ENCODE measurements at places on chromosomes 2 and 18.

- DNase-seq, result no peak
Measured at GRCh38 chr18:49178321-49178720, 227.6 kb upstream of the SMAD7 start.

GRCh38 chr2:105184420-105184819 lies 57.1 kb upstream of the GPR45 start:
- DNase-seq, result no peak

DNA sequence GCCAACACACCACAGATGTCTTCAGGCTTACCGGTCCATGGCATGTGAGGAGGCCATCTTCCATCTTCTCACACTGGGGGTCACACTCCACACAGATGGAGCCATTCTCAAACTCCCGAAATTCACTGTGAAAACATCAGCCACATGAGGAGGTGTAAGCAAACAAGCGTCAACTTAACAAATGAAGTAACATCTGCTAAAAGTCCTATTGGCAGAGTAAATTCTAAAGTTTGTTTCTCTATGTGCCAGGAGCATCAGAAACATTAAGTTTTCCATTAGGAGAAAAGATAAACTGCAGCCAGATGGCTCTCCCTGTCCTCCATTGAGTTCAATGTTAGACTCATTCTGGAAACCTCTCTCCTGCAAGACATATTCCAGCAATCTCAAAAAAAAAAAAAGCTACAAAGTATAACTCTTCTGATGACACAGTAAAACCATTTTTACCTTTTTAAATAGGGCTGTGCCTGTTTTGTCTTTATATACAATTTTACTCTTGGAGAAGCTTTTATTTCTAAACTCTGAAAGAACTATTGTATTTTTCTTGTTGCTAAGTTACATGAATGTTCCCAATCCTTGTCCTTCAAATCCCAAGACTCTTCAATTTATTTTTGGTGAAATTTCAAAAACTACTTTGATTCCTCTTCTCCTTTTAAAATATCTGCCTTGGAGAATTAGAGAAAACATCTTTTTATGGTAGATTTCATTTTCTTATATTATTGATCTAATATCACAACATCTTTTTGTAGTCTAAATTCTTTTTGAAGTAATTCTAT lies 865.3 kb downstream of the ERBB4 start:
- DNase-seq, result no peak

DNA sequence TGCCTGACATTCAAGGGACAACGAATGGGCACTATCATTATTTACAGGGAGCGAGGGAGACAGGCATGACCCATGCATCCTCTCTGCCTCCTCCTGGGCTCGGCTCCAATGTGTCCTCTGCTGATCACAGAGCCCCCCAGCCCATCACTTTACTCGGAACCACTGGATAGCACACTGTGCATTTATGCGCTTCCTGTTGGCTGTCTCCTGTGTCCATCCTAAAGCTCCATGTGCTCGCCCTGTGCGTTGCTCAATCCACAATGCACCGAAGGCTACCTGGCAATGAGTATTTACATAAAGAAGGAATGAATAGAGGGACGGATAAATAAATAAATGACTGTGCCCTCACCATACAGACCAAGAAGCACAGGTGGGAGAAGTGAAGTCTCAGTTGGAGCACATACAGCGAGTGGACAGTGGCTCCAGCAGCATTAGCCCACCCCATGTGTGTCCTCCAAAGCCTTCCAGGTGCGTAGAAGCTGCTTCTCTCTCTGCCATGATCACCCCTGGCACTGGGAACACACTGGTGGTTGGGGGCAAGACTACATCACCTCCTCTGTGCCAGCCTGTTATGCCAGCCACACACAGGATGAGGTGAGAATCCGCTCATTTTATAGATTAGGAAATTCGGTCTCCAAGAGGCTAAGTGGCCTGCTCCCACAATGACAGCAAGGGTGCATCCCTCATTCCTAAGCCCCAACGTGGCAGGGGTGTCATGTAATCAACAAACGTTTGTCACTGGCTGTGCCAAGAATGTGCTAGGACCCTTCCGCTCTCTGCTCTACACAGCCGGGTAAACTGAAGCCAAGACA lies 2.3 kb upstream of the GDF7 start:
- DNase-seq, result peak; percentile 29

GRCh38 chr18:42052122-42052708 lies 97.2 kb downstream of the PIK3C3 start:
- DNase-seq, result peak; percentile 5

DNA sequence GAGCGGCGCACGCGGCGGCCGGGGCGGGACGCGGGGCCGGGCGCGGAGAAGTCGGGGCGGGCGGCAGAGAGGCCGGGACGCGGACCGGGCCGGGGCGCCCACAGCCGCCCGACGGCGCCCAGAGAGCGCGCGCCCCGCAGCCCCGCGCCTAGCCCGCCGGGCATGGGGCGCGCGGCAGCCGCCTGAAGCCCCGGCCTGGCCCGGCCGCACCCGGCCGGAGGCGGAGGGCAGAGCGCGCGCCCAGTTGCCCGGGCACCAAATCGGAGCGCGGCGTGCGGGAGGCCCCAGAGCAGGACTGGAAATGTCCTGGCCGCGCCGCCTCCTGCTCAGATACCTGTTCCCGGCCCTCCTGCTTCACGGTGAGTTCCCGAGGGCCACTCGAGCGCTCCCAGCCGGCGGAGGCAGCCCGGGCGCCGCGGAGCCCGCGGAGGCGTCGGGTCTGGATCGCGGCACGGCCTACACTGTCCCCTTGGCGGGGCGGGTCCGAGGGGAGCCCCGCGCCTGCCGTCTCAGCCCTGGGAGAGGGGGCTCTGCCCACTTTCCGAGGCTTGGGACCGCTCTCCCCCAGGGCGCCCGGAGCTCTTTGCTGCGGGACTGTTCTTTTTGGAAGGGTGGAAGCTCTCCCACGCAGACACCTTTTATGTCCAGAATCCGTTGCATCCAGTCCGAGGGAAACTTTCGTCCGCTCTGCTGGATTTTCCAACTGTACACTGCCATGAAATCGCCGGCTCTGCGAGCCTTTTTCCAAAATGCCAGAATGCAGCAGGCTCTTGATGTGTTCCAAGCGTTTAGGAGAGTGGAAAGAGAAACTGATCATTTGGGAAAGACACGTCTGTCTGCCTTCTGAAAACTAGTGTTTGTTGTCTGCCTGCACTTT lies 484 bp downstream of the APCDD1 start:
- DNase-seq, result peak; percentile 38

DNA sequence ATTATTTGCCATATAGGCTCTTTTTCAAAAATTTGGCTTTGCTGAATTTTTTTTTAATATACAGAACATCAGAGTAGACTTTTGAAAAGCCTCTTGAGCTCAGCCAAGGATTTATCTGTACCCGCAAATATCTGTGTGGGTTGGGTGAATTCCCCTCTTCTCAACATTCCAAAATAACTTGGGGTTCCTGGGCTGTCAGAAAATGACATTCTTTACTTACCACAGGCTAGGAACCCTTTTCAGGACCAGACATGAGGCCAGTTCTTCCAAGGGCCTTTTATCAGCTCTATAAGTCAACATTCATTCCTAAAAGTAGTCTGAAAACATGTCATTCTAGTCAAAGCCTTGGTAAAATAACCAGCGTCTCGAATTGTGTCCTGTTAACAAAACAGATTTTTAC lies 28.8 kb upstream of the FEZ2 start:
- DNase-seq, result no peak

- DNase-seq, result peak; percentile 2
Measured at GRCh38 chr2:239407112-239407511, 6.3 kb upstream of the HDAC4 start.

- no peak for DNase-seq
Measured at GRCh38 chr2:240259924-240260529, 119.6 kb upstream of the OTOS start.

DNA sequence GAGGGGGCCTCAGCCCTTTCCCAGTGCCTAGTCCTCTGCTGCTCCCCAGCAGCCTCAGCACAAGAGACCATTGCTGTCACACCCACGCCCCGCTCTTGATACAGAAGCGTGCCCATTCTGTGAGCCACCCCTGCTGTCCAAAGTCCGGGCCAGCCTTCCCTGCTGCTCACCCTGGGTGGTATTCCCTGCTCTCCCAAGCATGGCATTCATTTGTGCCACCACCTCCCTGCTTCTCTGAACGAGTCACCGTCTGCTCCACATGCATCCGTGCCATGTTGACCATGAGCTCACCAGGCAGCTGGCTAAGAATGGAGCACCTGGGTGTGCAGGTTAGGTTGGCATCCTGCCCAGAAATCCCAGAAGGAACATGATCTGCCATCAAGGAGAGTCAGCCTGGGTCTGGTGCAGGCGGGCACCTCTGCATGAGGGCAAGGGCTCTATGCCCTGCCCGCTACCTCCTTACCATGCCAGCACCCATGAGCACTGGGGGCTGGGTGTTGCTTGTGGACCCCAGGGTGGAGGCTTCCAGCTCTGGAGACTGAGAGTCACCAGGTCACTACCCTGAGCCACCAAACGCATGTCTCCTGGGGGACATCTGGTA lies 63.0 kb downstream of the TWIST2 start:
- DNase-seq, result no peak

DNA sequence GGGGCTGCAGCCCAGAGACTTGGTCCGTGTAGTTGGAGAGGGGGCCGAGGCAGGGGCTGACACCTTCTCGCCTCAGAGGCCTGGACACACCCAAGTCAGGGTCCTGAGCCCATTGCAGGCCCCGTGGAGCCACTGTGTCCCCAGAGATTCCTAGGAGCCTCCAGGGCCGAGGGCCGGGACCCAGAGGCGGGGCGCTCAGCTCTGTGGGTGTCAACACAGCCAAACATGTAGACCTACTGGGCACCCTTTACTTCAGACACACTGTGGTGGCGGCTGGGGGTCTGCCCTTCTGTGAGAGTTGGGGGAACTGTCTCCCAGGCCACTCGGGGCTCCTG lies 459 bp upstream of the ESPNL start:
- no peak for DNase-seq

GRCh38 chr2:237639836-237640220 lies 12.4 kb downstream of the LRRFIP1 start:
- DNase-seq, result no peak

- no peak for DNase-seq
Measured at GRCh38 chr2:98341241-98341640, 5.0 kb upstream of the CNGA3 start.

GRCh38 chr18:77442393-77442792 lies 192.7 kb downstream of the GALR1 start:
- DNase-seq, result no peak

GRCh38 chr2:238651306-238652052 lies 196.4 kb upstream of the TWIST2 start:
- DNase-seq, result no peak

DNA sequence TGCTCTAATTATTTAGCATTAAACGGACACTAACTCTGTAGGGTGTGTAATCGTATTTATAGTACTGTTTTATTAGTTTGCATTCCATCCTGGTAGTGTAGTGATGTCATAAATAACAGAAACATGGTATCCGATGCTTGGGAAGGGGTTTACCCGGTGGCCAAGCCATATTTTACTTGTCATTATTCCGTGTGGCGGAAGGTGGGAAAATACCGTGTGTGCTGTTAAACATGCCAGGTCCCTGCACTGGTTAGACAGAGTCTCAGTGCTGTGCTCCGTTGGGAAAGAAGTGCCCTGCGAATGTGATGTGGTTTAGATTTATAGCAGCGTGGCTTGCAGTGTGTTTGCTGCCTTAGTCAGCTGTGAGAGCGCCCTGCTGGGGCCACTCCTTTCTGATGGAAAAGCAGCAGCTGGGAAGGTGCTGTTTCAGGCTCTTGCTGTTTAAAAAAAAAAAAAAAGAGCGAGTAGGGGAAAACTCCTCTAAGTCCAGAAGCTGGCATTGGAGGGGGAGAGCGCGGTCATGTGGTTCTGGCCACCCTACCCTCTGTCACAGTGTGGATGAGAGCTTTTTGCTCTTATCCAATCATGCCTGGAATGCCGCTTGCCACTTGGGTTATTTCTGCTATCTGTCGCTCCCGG lies 211.0 kb downstream of the NEDD4L start:
- no peak for DNase-seq

DNA sequence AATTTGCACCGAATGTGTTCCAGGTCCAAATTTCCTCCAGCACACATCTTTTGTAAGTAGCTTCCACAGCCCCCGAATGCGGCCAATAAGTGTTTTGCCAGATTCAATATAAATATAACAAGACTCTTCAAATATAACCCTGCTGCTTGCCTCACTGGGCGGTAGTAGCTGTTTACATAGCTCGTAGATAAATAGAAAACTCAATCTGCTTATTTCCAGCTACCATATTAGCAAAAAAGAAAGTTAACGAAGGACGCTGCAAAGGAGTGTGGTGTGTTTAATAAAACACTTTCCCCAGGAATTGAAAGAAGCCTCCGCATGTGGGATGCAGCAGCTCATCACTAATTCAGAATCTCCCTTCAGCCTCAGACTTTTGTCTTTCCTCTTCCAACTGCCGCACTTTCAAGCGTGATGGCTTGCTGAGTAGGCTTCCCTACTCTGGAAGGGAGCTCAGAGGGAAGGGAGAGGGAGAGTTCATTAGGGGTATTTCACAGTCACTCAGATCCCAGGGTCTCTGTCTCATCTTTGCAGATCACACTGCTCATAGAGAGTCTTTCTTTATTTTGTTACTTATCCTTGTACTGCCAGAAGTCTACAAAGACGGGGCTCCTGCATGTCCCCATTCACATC lies 367.0 kb downstream of the RND3 start:
- no peak for DNase-seq

DNA sequence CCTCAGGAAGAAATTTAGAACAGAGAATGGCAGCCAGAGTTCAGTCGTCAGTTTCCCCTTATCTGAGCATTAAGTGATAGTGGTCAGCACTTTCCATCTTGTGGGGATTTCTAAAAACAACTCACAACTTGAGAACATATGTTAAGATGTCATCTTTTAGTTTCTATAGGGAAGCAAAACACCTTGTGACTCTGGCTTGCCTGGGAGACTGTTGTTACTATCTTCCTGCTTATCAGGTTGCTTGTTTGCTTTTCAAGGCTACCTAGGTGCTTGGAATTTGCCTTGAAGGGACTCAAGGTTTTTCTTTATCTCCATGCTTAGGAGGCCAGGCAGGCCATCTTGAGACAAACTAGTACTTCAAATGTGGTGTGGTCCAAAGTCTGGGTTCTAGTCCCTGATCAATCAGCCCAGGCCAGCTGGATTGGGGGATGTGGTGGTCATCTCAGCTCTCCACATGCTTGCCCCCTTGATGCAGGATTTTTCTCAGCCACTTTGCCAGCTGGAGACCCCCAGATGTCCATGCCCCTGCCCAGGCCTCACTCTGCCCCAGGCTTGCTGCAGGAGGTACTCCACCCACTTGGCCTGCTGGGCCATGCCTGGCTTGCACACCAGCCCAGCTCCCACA lies 125.9 kb downstream of the LYPD1 start:
- no peak for DNase-seq

GRCh38 chr2:120551522-120551921 lies 184.1 kb upstream of the GLI2 start:
- DNase-seq, result no peak

- DNase-seq, result no peak
Measured at GRCh38 chr18:5196253-5197031, 615 bp downstream of the AKAIN1 start.

DNA sequence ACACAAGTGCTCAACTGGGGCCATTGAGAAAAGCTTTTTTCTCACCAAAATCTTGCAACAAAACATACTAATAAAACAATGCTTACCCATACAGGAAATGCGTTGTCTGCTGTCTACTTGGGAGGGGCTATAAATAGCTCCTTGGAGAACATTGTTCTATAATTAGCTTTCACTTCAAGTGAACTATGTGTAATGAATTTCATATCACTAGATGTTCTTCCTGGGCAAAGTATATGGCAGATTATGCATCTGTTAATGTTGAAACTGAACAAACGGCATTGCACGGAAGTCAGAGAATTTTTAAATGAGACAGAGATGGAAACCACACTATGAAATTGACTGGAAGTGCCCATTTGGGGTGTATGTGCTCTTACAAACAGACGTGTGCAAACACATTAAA lies 6.4 kb upstream of the NPAS2 start:
- DNase-seq, result no peak
